ENCODE measurements at places on chromosomes 3 and 15.
A peak's percentile ranks its signal among the peaks of the same experiment; 100 is the strongest.

DNA sequence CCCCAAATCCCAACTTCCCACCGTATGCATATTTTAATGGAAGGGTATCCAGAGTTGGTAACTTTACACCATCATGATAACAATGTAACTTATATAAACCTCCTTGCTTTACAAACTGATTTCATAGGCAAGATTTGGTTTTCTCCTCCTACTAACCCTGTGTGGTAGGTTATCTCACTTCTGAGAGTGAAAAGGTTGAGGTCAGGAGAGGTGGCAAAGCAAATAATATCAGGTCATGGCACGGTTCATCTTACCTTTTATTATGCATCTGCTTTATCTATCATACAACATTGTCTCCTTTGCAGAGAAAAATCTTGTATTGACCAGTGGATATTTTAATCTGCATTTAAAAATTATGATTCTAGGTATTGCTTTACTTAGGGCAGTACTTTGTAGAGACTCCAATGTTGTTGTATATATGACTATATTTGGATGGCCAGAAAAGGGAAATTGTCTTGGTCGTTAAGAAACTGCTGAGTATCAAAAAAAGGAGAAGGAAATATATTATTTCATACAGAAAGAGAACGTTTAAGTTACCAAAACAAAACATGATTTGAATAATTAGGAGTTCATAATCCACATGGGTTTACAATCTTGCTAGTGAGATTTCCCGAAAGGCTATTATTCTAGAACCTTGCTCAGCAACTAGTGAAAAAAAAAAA is 30.4 kb downstream of the NFKBIZ start:
- DNase-seq: no peak

DNA sequence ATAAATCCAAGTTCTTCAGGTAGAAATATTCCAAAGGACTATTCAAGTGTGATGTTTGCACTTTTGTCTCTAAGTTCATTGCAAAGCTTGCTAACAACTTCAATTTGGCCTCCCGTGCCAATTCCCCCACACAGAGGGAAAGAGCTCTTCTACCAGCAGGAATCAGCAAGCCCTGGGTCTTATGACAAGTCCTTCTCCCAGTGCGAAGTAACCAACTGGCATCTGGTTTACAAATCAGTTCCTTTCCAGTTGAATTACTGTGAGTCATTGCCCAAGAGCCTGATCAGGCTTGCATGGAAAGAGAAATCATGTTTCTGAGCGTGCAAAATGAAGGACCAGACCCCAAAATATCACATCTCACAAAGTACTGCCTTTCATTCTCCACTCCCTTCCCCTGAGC is 62.7 kb upstream of the SLCO3A1 start:
- DNase-seq: no peak

- no peak for DNase-seq
Measured at GRCh38 chr15:92384381-92384780, 9.3 kb upstream of the ST8SIA2 start.

- DNase-seq: peak; percentile 25
Measured at GRCh38 chr3:168847291-168847883, 751.7 kb upstream of the GOLIM4 start.

GRCh38 chr3:10940106-10940505 is 52.4 kb upstream of the SLC6A1 start:
- no peak for DNase-seq

DNA sequence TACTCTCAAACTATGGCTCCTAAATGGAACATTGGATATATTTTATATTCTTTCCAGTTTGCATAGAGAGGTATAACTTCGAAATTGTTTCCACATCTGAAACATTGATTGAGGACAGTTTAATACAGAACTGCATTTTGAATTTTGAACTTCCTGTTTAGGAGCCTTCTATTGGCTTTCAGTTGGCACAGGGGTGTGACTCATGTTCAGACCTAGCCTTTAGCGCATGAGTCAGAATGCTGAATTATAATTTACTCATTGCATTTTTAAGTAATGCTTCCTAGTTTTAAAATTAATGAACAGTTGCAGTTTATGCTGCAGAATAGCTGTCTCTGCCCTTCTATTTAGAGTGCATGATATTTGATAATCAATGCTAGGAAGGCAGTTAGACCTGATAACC is 751.7 kb downstream of the CADM2 start:
- DNase-seq: peak; percentile 0

- DNase-seq: peak; percentile 50
Measured at GRCh38 chr3:53581671-53582070, 87.3 kb downstream of the CACNA1D start.

GRCh38 chr15:77266708-77267386 is 153.1 kb downstream of the PEAK1 start:
- DNase-seq: no peak

DNA sequence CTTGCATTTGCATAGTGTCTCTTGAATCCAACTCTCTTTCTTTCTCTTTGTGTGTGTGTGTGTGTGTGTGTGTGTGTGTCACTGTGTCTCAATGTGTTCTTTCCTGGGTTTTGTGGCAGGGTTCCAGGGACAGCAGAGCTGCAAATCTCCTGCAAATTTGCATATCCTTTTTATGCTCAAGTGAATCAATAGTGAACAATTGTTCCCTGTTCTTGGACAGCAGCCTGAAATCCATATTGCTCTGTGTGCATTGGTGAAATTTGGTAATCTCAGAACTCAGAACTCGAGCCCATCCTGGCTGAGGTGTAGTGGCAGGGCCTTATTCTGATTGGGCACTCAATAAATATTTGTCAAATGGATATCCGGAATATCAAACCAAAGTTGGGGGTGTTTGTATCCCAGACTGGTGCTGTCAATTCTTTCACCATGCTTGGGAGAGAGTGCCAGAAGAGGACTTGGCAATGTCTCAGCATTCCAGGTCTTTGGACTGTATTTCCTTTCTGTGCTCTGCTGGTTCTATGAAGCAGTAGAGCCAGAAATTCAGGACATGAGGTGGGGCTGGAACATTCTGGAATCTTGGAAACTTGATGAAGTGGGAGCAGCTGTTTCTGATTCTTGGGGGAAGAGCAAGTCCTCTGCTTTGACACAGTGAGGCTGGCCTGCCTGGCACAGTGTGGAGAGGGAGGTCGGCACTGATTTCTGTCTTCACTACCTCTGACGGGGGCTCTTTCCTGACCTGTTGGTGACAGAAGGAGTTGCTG is 380.6 kb upstream of the C2CD4B start:
- no peak for DNase-seq

DNA sequence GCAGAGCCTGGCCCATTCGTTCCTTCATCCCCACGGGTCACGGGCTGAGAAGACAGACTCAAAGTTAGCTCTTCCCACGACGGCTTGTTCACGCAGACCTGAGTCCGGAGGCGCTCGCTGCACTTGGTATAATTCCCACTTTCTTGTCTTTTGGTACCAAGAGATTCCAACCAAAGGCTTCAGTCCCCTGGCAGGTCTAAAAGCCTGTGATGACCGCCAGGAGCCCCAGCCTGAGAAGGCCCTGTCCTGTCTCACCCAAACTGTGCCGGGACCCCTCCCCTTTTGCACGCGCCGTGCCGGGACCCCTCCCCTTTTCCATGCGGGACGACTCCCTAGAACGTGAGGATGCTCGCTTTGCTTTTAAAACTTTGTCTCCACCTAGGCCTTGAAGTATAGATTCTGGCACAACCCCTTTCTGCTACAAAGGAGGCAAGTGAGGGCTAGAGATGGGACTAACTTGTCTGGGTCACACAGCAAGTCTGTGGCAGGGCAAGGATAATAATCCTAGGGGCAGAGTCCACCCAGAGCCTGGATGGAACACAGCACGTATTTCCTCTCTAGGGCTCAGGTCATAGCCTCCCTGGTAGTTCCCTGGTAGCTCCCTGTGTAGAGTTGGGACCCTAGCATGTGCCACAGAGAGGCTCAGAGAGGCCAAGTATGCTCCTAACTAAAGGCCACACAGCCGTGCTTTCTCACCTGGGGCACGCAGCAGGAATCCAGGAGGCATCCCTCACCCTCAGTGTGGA is 211.3 kb downstream of the XXYLT1 start:
- DNase-seq: no peak

DNA sequence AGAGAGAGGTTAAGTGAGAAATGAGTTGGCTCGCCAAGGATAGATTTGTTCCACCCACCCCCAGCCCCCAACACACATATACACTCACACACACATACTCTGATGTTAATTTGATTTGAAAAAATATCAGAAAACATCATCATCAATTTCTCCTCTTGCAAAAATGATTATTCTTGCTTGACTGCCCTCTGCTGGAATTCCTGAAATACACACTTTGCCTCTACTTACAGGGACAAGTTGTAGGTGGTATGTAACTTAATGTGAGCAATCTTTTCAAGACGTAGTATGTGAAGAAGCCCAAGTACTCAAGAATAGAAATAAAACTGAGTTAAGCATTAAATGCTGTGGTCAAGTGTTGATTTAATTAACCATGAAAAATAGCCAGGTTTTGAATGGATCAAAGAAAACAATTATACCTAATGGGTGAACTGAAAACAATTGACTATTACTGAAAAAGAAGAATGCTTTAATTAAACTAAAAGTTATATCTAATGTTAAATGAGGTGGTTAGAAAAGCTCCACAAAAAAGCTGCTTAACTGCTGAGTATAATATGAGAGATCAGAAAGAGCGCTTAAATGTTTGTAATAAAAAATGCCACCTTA is 46.6 kb upstream of the MDFIC2 start:
- peak; percentile 22 for DNase-seq

DNA sequence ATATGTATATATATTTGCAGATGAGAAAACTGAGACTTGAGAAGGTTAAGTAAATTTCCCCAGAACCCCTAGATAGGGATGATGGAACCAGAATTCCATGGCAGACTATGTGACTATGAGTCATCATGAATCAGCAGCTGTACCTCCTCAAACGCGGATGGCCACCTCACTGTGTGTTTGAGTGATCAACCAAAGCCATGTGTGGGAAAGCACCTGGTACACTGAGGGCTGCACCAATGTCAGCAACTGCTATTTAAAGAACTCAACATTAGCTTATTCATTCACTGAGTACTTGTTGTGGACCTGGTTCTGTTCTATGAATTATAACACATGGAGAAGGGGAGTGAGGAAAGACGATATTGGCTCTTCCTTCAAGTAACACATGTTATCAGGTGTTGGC is 377.0 kb downstream of the GAP43 start:
- no peak for DNase-seq

DNA sequence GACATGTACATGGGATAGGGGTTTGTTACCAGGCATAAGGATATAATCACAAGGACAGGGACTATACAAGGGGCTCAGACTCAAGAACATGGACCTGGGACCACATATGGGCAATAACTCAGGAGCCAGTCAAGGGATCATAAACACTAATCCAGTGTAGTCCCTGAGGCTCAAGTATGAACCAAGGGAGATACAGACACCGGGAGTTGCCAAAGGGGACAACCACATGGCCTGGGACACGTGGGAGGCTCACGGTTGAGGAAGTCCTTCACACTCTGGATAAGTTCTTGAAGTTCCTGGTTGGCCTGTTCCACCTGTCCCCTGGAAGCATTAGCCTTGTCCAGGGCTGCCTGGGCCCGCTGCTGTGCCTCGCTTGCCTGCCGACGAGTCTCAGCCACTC is 1.8 kb upstream of the USP19 start:
- no peak for DNase-seq

DNA sequence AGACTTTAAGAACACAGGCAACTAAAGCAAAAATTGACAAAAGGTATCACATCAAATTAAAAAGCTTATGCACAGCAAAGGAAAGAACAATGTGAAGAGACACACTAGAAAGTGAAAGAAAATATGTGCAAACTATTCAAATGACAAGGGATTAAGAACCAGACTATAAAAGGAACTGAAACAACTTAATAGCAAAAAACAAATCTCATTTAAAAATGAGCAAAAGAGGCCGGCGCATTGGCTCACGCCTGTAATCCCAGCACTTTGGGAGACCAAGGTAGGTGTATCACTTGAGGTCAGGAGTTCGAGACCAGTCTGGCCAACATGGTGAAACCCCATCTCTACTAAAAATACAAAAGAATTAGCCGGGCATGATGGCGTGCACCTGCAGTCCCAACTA is 14.4 kb downstream of the NGLY1 start:
- no peak for DNase-seq

DNA sequence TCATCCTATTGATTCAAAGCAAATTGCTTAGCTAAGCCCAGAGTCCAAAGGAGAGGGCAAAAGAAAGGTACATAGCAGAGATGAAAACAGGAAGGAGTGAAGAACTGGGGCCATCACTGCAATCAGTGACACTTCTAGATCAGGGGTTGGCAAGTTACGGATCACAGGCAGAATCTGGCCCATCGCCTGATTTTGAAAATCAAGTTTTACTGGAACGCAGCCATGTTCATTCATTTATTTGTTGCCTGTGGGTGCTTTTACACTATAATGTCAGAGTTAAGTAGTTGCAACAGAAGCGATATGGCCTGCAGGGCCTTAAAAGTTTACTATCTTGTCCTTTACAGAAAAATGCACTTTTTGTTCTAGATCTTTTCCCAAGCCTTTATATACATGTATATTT is 271.7 kb upstream of the TOPAZ1 start:
- DNase-seq: no peak

DNA sequence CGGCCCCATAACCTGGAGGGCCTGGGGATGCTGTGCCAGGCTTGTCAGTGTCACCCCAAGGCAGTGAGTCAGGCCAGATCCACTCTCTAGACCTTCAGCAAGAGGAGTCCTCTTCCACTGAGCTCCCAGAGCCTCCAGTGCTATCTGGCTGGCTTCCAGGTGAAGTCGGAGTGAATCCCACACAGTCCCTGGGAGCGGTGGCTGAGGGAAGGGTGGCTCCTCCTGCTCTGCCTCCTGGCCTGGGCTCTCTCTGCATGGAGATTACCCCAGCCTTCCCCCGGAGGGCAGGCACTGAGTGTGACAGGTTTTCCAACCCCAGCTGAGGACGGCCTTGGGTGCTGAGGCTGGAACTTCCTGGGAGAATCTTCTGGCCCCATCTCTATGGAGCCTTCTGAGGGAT is 82.7 kb downstream of the EPHB1 start:
- DNase-seq: no peak

DNA sequence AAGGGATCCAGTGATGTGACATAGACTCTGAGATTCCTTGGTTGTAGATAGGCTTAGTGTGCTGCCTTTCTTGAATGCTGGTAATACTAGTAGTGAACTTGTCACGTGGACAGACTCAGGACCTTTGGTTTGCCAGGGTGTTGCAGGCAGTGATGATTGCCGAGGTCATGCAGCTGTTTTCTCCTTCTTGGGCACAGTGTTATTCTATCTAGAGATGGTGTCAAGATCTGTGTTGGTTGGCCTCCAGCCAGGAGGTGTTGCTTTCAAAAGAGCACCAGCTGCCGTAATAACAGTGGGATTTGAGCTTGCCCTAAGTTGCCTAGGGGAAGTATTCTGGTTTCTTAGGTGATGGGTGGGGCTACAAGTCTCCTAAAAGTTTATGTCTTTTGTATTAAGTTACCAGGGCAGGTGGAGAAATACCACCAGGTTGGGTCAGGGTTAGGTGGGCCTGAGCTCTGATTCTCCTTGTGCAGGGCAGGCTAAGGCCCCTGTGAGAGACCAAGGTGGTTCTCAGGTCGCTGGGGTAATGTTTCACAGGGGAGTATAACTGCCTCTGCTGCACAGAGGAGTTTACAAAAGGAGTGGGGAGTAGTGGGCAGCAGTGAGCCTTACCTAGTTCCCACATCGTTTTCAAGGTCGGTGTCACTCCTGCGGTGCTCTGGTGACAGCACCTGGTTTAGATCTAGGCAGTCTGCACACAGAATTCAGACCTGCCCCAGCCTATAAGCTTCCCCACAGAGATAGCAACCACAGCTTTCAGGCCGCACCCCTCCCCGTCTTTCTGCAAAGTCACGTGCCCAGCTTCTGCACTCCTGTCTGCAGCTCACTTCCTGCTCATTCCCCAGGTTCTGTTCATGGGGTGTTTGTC is 350.3 kb downstream of the DOCK3 start:
- peak; percentile 66 for DNase-seq

- no peak for DNase-seq
Measured at GRCh38 chr15:41982133-41982930, 10.0 kb upstream of the EHD4 start.
